ENCODE measurements at places on chromosomes 2 and 18.

GRCh38 chr18:60019463-60019840, 119.7 kb downstream of the PMAIP1 start:
- DNase-seq = no peak

- no peak for DNase-seq
Measured at GRCh38 chr2:163759013-163759412, 23.2 kb upstream of the FIGN start.

DNA sequence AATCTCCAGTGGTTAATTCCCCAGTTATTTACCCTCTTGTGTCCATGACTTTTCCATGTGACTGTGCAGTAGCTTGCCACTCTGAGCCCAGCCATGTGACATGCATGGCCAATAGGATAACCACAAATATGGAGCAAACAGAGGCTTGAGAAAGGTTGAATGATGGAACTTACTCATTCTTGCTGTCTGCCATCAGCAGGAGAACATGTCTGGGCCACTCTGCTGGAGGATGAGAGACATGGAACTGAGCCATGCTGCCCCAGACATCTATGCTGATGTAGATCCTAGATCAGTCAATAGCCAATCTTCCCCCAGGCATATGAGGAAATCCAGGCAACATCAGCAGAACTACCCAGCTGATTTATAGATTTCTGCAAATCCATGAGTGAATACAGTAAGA, 992.3 kb upstream of the FANCL start:
- DNase-seq = no peak

GRCh38 chr2:190674966-190675650, 26.2 kb downstream of the NAB1 start:
- no peak for DNase-seq

DNA sequence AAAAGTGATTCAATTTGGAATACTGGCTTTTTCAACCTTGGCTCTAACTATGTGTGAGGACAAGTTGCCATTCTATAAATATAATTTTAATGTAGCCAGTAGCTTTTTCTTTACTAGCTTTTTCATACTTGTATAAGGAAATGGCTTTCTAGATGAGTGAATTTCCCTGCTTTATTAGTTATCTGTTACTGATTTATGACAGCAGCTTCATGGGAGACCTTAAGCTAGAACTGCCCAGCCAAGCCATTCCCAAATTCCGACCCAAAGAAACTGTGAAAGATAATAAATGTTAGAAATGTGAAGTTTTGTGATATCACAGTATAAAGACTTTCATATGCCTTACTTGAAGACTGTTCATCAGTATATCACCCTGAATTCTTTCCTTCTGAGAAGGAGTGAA, 32.3 kb downstream of the BABAM2 start:
- DNase-seq = no peak

DNA sequence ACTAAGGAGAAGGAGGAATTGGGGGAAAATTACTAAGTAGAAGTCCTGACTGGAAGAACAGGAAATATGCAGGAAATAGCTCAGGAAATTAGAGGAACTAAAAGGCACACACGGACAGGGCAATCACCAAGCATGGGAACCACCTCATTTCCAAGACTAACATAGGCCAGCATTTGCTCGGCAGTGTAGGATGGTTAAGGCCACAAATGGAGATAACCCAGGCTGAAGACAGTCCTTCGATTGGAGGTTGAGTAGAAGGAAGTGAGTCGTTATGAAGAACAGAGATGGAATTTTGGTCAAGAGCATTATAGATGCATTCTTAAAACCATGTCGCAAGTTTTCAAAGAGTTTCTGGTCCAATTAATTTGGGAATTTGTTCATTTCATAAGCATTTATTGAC, 401.4 kb downstream of the ALK start:
- DNase-seq = no peak

DNA sequence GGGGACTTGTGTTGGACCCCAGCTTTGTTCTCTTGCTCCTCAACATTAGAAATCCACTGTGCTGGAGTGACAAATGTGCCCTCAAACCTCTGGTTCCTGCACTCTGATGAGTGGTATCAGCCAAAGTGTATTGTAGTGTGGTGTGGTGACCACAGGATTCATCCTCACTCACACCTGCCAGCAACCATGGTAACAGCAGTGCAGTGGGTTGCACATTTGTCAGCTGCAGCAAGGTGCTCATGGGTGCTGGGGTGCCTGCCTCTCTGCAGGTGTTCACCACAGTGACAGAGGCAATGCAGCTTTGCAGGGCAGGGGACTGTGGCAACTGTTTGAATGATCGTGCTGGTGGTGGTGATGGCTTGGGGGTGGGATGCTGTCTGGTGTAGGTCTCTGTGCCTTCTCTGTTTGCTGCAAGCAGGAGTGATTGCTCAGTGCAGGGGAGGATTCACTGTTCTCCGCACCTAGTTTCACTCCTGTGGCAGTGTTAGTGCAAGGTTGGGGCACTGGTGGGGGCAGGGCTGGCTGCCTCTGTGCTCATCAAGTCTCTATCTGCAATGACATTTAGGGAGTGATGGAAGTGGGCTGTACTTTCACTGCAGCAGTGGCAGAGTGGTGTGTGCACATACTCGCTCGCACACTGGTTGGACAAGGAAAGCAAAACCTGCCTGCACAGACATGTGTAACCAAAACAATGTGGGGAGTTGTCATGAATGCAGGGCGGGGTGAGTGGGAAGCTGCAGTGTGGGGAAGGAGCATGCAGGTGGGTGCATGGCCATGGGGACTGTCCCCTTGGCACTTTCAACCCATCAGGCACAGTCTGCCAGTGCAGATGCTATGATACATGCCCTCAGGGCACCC, 301.1 kb downstream of the PIK3C3 start:
- DNase-seq = no peak

GRCh38 chr2:221969087-221969829, 329.5 kb downstream of the PAX3 start:
- DNase-seq = peak; percentile 29

DNA sequence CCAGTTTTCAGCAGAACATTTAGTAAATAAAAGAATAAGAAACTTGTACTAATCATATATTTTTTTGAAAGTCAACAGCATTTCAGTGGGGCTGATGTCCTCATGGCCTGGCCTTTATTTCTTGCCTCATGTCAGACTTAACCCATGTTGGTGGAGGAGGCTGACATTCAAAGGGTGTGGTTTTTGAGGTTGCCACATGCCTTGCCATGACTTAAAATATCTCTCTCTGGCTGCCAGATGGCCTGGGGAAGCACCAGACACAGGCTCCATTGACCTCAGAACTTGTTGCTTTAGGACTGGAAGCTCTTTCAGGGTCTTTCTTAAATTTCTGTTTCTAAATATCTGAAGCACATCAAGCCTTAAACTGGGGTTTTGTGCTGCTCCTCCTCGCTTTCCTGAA, 32.5 kb upstream of the CD28 start:
- DNase-seq = peak; percentile 50

DNA sequence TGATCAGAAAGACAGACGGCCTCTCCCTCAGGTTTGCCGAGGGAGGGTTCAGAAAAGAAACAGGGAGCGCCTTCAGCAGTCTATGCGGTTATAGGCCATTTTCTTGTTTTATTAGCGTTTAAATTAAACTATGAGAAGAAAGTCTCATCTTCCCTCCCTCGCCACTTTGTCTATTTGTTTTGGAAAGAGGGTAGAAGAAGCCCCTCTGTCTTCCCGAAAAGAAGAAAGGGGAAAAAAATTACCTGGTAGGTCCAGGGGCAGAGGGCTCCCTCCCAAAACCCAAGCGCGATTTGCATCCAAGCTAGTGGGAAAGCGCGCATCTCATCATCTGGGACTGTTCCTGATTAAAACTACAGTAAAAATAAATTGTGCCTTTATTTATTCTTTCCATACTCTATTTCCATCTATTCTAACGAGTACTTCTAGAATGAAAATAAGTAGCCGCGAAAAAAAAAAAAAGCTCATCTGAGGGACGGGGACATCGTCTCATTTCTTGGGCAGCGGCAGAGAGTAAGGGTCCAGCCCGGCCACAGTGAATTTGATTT, 2.4 kb downstream of the PAX8 start:
- DNase-seq = no peak

DNA sequence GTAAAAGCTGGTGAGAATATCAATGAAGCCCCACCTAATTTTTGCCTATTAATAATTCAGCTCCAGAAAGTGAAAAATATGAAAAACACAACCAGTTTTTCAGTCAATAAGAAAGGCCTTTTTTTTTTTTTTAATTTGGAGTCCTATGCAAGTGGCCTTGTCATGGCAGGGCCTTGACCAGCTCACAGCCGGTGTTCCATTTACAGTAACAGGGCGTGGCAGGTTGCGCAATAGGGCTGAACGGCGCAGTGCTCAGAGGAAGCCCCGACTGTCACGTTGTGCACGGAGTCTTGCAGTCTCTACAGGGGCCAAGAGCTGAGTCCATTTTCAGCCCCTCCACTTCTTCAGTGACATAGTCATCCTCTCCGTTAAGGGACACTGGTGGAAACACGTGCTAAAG, 184.1 kb upstream of the FN1 start:
- DNase-seq = no peak

GRCh38 chr2:129748653-129749052, 230.8 kb upstream of the RAB6C start:
- no peak for DNase-seq

DNA sequence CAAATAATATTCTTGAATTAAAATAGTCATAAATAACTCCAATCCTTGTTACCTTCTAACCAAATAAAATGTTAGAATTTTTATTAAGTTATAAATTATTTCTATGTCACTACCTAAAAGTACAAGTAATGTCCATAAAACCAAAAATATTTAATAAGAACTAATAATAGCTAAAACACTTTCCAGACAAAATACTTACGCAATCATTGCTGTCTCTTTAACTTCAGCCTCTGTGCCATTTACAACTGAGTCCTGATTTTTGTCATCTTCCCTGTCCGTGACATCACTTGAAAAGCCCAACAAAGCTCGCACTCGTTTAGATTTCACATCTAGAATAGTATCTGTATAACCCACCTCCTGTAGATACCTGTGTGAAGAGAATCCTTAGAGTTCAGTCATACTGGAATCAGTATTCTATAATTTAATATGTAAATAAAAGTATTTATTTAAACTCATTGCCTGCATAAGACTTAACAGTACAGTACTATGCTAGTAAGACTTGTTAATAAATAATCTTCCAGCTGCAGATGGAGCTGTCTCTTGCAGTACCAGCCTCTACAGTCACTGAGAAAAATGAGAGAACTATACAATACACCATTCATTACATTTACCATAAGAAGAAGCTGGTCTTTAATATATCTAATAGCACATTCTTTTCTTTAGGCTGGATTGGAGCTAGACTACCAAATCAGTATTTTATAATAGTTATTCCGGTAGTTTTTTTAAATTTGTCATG, 63.8 kb downstream of the STRN start:
- no peak for DNase-seq

DNA sequence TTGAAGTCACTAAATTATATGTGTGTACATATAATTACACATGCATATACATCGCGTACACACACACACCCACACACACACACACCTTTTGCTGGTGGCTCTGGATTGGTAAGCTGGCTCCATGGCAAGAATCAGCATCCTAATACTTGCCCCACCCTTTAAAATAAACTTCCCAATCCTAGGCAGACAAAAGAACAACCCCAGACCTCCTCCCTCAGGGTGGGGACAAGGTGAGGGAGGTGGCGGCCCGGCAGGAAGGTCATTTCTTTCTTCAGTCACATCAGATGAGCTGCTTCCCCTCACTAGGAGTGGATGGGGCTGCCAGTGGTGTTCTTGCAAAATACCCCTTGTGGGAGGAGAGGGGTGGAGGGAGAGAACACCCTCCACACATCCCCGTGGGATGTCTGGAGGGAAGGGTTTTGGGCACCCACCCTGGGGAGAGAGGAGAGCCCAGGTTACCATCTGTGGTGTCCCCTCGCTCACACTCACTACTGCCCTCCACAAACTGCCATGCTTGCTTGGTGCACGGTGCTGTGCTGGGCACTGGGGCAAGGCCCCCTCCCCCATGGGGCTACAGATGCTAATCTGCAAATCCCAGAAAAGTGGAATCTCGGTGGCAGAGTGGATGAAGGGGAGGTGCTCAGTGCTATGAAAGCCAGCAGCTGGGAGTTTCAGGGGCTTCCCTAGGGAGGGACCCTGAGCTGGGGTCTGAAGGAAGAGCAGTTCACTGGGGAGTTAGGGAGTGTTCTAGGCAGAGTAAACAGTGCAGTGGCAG, 64.0 kb downstream of the ODC1 start:
- no peak for DNase-seq

DNA sequence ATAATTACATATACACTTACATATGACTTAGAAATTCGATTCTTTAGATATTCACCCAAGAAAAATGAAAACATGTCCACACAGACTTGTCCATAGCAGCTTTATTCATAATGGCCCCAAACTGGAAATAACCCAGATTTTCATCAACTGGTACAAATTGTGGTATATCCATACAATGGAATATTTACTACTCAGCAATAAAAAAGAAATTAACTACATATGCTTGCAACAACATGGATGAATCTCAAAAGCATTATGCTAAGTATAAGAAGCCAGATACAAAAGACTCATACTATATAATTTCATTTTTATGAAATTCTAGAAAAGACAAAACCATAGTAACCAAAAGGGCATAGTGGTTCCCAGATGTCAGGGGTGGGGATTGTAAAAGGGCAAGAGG, 5.1 kb upstream of the REEP1 start:
- DNase-seq = no peak

- no peak for DNase-seq
Measured at GRCh38 chr2:157838442-157839161, 37.5 kb downstream of the ACVR1 start.

DNA sequence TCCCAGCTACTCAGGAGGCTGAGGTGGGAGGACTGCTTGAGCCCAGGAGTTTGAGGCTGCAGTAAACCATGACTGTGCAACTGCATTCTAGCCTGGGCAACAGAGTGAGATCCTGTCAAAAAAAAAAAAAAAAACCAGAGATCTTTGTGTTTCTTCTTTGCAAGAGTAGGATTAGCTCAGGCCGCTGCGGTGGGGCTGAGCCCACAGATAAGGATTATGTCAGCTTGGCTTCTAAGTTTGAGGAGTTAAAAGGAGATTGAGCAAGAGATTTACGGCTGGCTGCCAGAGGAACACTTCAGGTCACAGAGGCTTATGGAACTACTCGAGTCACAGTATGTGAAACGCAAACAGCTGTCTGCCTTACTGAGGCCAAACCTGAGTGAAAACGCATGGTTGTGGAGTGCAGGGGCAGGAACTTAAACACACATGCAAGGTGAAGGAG, 146.7 kb upstream of the L3MBTL4 start:
- DNase-seq = no peak

DNA sequence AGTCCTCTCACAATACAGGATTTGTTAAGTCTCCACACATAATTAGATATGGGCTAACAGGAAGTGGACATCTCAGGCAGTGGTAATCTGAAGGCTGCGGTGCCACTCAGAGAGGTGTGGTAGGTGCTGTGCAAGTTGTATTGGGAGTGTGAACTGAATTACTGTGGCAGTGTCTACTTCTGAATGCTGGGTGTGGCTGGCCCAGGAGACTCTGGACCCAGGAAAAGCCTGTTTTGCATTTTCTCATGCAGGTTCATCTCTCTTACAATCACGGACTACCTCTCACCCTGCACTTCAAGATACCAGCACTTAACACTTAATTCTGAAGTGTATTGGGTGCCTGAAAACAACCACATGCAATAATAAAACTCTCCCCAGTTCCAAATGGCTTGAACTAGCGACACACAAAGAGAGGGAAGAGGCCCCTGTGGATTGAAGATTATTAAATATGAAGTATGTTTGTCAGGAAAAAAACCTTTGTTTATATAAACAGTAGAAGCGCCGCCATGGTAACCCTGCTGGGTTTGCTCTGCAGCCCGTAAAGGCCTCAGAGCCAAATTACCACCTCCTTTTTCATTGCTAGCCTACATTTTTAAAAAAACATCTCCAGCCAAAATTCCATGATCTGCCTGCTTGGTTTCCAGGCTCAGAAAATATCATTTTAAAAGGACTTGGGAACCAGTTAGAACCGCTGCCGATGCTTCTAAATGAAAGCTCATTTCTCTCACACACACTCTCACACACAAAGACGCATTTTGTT, 77.5 kb downstream of the GFPT1 start:
- DNase-seq = no peak

Data from GM10248 (cell line).